ENCODE measurements at places on chromosomes 1 and 21. TPM values are rescaled to one million over a fixed set of nuclear protein-coding genes. Genes with fewer than 3 reads are reported as not detected.

PRAMEF18 gene
- total RNA-seq, result not detected

DNA sequence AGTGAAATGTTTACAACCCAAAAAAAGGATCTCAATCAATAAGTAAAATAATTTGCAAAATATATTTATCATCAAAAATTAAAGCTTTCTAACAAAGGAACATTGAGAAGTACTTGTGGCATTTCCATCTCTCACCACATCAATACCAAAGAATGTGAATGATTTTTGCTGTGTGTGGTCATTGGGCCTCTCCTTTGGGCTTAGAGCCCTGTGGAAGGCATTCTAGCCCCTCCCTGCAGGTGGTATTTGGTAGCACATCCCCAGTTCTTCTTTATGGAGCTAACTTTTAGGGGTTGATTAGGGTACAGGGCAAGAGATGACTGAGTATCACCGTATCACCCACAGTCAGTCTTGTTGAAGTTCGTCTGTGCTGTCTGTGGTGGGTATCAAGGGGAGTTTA lies 294.1 kb upstream of the SGIP1 start:
- no peak for DNase-seq
- no peaks in the 10 kb centered on the region for H3K4me1 ChIP-seq
- no peaks in the 10 kb centered on the region for H3K27me3 ChIP-seq
- H3K4me3 ChIP-seq, result no peak overlapping the region
- no peaks in the 10 kb centered on the region for H3K36me3 ChIP-seq

DNA sequence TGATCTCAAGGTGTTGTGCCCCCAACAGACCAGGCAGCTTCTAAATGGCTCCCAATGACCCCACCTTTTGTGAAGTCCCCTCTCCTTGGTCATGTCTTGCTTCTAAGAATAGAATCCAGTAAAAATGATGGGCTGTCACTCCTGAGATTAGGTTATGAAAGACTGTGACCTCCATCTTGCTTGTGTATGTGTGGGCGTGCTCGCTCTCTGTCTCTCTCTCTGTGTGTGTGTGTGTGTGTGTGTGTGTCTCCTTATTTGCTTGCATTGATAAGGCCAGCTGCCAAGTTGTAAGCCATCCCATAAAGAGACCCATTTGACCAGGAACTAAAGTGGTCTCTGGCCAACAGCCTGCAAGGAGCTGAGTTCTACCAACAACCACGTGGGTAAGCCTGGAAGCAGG lies 22.9 kb upstream of the TMEM51 start:
- H3K36me3 ChIP-seq, result no peaks in the 10 kb centered on the region
- H3K27me3 ChIP-seq, result no peaks in the 10 kb centered on the region
- no peak for DNase-seq

GRCh38 chr1:207055386-207056001 lies 2.4 kb downstream of the PFKFB2 start:
- H3K27ac ChIP-seq, result no peak overlapping the region
- no peaks in the 10 kb centered on the region for H3K36me3 ChIP-seq
- no peak overlapping the region for H3K4me3 ChIP-seq
- H3K4me1 ChIP-seq, result peaks cover 24% of the 10 kb centered on the region
- DNase-seq, result no peak

Measured in body of pancreas (tissue), 4 donors.